AG08395 (cell line): ENCODE measurements at places on chromosomes 2 and 18.
A peak's percentile ranks its signal among the peaks of the same experiment; 100 is the strongest.

GRCh38 chr2:72573232-72573631, 252.6 kb downstream of the EXOC6B start:
- no peak for DNase-seq

GRCh38 chr2:25041307-25041927, 459 bp upstream of the EFR3B start:
- peak; percentile 42 for DNase-seq

DNA sequence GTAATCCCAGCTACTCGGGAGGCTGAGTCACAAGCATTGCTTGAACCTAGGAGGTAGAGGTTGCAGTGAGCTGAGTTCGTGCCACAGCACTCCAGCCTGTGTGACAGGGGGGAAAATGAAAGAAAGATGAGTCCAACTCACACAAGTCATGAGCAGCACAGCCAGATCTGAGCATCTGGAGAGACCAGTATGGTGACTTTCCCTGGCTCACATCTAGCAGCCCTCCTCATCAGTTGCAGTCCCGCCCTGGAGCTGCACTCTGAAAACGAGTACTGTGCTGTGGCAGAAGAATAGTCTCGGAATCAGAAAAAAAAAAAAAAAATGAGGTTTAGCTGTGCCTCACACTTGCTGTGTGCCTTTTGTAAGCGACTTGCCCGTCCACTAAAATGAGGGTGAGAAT, 74.4 kb upstream of the TRIB2 start:
- no peak for DNase-seq

DNA sequence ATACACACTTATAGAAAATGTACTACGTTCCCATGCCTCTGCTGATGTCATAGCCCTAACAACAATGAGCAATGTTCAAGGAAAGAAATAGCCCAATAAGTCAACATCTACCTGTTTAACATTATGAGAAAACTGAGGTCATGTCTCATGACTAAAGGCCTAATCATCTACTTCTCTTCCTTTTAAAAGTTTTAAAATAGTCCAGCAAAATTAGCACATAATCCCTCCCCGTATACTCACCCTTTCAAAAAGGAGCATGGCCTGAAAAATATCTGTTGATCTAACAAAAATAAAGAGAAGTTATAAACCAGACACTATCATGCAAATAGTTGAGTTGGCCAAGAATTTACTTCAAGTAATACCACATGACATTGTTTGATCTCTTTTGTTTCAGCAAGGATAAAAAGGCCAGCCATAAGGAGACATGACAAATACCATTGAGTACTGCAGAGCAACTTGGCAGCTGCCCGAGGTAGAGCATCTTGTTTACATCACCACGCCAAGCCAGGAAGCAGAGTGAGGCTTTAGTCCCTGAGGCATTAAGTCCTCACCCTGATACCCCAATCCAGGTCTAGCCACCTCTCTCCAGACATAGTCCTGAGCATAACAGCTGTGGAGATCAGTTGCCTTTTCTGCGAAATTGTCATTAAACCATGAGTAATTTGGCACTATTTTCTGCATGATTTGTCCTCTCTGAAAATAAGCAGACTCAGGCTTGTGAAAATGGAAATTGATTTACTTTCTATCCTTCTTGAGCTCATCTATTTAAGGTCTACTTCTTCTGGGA, 137.4 kb upstream of the ETAA1 start:
- peak; percentile 59 for DNase-seq

GRCh38 chr2:4012197-4012596, 308.8 kb downstream of the DCDC2C start:
- DNase-seq: no peak

DNA sequence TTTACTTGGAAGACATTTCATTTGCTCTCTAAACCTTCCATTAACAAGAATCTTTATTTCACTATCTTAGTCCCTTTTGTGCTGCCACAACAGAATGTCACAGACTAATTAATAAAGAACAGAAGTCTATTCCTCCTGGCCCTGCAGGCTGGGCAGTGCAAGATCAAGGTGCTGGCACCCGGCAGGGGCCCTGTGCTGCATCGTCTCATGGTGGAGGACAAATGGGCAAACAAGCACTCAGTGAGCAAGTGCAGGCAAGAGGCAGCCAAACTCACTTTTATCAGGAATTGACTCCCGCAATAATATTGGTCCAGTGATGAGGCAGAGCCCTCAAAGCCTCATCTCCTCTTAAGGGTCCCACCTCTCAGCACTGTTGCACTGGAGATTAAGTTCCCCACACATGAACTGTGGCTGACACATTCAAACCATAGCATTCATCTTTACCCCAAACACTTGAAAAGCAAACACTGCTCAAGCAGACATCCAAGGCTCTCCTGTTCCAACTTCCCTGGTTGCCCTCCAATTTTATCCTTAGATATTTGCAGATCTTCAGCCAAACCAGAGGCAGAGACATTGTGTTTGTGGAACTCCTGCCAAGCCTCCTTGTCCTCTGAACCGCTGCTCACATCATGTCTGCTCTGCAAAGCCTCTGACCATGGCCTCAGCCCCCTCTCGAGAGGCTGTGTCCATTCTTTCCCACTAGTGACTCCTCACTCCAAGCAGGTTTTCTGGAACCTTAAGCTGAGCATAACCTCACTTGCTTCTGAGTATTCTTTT, 404.4 kb upstream of the SOX11 start:
- DNase-seq: no peak

GRCh38 chr18:7566244-7566566, 911 bp upstream of the PTPRM start:
- DNase-seq: no peak

GRCh38 chr2:1864981-1865421, 120.7 kb upstream of the PXDN start:
- no peak for DNase-seq

- peak; percentile 83 for DNase-seq
Observed at GRCh38 chr2:100752628-100753333, 67.2 kb upstream of the NPAS2 start.

- no peak for DNase-seq
Observed at GRCh38 chr2:120869036-120869729, 133.5 kb downstream of the GLI2 start.

DNA sequence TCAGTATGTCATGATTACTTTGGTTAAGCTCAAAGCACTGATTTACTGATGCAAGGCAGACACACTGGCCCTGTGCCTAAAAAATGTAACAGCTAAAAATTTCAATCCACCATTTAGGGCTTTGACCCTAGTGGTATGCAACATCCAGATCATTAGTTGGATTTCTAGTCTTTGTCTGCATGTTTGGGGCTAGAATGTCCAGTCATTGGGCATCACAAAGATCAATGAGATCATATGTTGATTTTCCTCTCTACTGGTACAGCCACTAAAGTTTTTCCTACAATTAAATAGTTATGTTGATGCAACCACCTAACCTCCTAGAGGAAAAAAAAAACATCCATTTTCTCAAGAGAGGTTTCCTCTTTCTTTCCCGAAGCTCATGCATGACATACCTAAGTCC, 53.4 kb upstream of the REV1 start:
- DNase-seq: no peak

DNA sequence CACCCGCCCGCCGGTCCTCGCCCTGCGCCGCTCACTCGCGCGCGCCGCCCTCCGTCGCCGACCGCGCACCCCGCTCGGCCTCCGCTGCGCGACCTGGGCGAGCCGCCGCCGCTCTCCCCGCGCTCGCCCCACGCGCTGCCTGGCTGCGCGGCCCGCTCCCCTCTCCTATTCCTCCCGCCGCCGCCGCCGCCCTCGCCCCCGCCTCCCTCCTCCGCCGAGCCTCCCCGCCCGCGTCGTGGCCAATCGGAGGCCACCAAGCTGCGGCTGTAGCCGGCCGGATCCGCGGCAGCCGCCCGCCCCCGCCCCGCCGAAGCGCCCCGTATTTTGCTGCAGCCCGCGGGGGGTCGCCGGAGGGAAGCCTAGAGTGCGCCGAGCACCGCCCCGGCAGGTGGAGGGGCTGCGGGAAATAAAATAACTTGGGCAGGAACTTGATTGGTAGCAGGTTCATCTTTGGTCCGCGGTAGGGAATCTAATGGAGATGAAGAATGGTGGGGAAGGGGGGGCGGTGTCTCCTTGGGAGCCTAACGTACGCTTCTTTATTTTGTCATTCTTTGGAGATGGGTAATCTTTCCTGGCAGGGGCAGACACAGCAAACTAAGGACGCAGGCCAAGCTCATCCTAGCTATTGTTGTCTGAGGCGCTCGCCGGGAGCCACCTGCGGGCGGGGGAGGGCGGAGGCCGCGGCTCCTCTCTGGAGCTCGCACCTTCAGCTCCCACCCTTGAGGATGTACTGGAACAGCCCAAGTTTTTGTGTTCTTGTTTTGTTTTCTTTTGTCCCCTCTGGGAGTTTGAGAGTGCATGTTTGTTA, 1.1 kb upstream of the CDH2 start:
- DNase-seq: peak; percentile 65

DNA sequence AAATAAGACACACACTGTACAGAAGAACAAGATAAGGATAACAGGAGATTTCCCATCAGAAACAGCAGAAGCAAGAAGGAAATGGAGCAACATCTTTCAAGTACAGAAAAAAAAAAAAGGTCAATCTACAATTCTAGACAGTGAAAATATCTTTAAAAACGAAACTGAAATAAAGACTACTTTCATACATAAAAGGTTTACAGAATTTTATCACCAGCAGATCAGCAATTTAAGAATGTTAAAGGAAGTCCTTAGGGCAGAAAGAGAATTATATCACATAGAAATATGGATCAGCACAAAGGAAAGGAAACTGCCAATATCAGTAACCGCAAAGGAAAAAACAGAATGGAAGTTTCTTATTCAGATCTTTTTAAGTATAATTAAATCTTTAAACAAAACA, 931.0 kb downstream of the EPHA4 start:
- DNase-seq: no peak

DNA sequence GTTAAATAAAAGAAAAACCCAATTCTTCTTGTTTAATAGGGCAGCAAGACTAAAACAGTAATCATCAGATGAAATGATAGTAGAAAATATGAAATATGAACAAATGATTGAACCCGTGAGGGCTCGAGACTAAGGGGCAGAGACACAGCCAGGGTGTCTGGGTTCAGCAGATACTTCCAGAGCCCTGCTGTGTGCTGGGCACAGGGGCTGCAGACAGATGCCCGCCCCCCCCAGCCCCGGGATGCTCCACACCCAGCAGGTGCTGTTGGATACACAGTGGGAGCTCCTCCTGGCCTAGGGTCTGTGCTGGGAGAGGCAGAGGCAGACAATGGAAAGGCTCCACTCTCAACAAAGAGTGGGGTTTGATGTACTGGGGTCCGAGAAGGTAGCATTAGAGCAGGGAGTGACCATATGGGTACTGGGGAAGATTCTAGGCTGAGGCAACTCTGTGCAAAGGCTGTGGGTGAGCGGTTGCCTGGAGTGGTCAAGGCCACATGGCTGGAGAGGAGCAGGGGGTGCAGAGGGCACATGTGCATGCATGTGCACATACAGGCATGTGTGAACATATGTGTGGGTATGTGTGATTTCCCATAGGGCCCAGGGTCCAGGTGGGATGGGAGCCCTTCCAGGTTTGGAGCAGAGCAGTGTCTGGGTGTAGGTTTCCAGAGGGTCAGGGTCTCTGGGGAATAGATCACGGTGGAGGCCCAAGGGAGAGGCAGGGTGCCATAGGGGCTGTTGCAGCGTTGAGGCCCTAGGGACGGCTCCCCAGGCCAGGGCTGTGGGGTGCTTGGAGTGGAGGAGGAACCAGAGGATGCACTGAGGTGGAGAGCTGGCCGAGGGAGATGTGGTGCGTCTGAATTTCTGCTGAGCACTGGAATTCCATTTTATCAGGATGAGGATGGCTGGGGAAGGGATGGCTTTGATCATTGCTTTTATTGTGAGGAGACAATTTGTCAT, 36.7 kb downstream of the LDLRAD4 start:
- DNase-seq: no peak

DNA sequence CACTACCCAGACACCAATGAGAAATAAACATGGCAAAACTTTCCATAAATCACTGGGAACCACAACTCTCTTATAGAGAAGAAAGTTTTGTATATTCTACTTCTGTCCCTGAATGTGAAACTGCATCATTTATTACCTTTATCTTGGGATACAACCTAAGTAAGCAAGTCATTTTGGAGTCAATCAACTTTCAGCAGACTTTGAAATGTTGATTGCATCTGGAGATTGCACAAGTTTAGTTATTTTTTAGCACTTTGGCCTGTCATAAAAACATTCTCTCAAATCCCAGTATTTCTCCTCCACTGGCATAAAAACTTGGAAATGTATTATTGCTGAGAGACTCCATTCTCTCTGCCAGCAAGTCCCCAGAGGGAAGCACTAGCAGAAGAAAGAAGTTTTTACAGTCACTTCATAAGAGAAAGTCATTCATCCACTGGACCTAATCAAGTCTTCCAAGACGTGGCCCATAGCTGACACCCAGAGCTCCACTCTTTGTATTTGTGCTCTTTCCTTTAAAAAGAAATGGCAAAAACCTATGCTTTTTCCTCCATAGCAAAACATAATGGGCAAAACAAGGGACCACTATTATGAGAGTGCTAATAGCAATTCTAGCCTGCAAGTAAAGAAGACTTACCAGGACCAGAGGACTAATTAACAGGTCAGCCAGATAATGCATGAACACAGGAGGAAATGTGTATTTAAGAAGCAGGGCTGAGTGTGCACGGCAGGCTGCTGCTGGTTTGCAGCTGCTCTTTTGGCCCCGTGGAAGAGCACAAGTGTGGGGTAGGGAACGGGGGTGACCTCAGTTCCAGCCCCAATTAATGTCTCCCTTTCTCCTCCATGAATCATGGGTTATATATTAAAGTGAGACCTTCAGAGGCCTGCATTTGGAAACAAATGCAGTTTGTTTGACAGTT, 171.5 kb downstream of the INO80D start:
- DNase-seq: no peak

- DNase-seq: peak; percentile 44
Observed at GRCh38 chr2:200778038-200778437, 33.7 kb upstream of the BZW1 start.

DNA sequence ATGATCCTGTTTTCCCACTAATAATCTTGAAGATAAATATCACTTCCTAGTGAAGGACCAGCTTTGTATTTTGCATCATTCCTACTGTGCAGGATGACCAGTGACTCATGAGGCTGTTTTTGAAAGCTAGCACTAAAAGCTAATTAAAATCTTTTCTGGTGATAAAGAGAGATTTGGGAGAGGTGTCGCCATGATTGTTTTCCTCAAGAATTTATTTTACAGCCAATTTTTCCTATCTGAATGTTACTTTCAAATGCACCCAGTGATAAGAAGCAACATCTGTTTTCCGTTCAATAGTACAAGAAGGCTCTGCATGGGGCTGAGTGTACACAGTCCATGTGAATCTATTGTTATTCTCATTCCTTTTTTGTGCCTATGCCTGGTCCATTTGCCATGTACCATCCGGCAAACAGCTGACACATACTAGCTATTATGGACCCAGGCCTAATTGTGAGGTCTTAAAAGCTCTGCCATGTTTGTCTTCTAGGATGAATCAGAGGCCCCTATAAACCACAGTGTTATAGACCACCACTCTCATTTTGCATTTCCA, 28.4 kb downstream of the MEIS1 start:
- no peak for DNase-seq

DNA sequence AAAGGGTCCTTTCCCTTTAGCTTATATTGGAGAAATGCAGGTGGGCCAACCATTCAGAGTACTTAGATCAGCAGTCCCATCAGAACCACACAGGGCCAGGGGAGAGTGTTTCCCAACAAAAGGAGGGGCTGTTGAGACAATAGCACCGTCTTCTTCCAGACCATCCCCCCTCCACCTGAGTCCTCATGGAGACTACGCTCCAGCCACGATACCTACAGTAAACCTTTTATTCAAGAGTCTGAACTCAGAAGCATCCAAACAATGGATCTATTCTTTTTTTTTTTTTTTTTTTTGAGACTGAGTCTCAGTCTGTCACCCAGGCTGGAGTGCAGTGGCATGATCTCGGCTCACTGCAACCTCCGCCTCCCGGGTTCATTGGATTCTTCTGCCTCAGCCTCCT, 25.7 kb upstream of the ZNF532 start:
- no peak for DNase-seq

GRCh38 chr2:104286841-104287240, 567.1 kb upstream of the POU3F3 start:
- DNase-seq: no peak
